GDM1 (cell line): ENCODE measurements at places on chromosomes 4 and X.

GRCh38 chr4:140223056-140223810 is 69.2 kb upstream of the MAML3 start:
- DNase-seq, result no peak

DNA sequence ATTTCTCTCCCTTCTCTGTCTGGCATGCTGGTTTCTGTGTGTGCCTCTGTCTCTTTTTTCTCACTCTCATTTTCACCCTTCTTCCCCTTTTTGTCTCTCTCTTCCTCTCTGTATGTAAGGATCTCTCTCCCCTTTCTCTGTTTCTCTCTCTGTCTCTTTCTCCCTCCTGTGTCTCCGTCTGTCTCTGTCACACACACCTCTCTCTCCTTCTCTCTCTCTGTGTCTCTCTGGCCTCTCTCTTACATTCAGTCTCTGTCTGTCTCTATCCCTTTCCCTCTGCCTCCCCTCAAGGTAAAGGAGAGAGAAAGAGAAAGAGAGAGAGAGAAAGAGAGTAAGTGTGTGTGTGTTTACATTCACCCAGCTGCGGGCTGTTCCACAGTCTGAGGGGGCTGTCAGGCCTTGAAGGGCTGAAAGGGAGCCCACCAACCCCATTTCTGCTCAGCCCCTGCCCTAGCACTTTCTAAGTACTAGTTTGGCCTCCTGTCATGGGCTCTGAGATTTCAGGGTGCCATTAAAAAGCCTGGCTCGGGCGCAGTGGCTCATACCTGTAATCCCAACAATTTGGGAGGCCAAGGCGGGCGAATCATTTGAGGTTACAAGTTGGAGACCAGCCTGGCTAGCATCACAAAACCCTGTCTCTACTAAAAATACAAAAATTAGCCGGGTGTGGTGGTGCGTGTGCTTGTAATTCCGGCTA is 9.6 kb upstream of the TSPYL2 start:
- no peak for DNase-seq

GRCh38 chr4:38868059-38868960 is 704 bp downstream of the FAM114A1 start:
- DNase-seq, result no peak

GRCh38 chr4:152255437-152255836 is 280.5 kb downstream of the FBXW7 start:
- DNase-seq, result no peak

- no peak for DNase-seq
These were observed 447.9 kb upstream of the FAM241A start for GRCh38 chr4:111697176-111697942.
